ENCODE measurements at places on chromosomes 11 and 22.

- DNase-seq: peak; percentile 89
Observed at GRCh38 chr11:120170741-120171261, 32.9 kb upstream of the TRIM29 start.

DNA sequence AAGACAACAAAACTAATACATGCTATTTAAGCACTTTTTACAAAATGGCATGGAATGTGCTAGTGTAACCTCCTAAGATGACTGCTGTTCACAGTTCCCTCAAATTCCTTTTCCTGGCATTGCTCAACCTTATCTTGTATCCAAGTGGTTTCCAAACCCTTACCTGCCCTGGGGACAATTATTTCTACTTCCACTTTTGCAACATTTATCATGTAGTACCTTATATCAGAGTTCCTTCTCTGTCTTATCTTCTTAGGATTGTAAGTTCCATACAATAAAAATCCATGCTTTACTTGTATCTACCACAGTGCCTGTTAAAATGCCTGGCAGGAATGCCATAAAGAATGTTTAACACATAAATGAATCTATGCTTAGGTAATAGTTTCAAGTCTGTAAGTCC is 109.2 kb upstream of the MTMR2 start:
- no peak for DNase-seq

DNA sequence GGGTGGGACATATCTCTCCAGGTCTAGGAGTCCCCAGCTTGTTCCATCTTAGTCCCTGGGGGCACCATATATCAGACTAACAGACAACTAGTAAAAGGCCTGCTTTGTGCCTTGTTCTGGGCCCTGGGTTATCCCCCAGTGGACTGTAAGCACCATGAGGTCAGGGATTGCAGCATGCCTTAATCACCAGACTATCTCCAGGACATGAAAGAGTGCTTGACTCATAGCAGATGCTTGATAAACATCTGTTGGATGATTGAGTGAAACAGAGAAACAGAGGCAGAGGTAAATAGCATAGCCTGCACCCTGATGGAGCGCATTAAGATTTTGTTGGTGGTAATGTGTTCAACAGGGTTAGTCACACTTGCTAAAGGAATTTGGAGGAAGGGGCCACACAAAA is 94.1 kb downstream of the MICAL2 start:
- no peak for DNase-seq

DNA sequence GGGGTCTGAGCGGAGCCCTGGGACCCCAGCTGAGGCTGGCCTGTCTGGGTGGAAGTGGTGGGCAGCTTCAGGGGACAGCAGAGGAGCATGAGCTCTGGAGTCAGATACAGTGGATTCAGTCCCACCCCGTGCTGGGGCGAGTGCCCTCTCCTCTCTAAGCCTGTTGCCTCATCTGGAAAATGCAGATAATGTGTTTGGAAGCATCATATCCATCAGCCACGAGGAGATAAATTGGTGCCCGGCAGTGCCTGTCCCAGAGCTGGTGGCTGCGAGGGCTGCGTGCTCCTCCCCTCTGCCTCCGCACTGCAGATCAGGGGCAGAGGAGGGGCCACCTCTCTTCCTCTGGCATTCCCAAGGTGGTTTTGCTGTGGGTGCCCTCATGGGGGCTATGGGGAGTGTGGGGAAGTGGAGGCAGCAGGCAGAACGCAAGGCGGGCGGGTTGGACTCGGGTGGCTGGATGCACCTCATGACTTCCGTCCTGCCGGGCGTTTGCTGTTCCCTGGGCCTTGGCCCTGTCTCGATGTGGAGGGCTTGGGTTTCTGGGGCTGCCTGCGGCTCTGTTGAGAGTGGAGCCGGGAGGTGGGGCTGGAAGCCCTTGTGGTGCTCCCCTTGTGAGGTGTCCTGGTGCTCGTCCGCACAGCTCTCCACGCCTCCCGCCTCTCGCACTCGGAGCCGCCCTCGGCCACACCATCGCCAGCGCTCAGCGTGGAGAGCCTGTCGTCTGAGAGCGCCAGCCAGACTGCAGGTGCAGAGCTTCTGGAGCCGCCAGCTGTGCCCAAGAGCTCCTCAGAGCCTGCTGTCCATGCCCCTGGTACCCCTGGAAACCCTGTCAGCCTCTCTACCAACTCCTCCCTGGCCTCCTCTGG is 20.9 kb downstream of the MICALL1 start:
- DNase-seq: no peak

- no peak for DNase-seq
Observed at GRCh38 chr22:25750569-25751173, 8.7 kb downstream of the MYO18B start.

GRCh38 chr11:91219535-91219934 is 996.7 kb upstream of the CHORDC1 start:
- no peak for DNase-seq

GRCh38 chr11:85822814-85823213 is 11.9 kb upstream of the SYTL2 start:
- DNase-seq: no peak

GRCh38 chr11:62295504-62295903 is 3.4 kb downstream of the SCGB1D4 start:
- no peak for DNase-seq

DNA sequence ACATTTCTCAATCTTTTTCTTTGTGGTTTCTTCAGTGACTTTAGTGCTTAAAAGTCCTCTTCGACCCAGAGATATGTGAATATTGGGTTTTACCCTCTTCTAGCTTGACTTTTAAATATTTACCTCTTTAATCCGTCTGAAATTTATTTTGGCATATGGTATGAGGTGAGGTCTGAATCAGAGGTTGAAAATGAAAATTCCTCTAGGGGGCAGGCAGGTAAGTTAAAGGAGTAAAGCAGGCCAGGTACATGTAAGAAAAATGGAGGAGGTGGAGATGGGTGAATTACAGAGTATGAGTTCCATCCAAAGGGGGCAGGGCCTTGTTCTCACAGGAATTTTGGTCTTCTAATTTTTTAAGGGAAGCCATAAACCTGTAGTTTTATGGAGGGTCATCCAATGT is 263.8 kb upstream of the NARS2 start:
- no peak for DNase-seq

DNA sequence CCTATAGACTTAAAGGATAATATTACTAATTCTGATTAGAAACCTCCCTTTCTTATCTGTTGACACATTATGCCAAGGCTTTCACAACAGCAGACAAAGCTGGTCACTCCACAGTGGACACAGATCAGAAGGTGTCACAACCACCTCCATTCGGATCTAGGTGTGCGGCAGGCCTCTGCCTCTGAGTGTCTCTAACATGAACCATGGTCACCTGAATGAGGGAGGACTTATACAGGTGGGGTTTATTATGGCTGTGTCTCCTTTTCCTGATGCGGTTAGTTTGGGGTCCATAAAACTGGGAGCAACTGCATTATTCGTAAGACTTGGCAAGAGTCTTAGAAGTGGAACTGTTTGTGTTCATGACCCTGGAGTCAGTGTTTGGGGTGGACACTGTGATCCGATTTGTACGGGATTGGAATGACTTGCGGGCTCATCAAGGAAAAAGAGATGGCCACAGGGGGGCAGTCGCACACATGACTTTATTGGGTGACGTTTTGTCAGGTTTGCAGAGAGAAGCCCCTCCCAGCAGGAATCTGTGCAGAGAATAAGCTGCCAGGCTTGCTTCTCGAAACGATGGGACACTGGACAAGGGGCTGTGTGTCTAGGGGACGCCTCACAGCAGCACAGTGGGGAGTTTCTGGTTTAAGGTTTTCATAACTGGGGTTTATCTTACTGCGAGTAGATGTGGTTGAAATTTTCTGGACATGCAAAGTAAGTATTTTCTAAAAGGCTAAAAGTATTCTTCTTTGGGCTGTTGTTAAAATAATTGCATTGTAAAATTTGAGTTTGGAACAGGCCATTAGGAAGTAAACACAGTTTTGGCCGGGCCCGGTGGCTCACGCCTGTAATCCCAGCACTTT is 90.6 kb downstream of the GAB4 start:
- no peak for DNase-seq

DNA sequence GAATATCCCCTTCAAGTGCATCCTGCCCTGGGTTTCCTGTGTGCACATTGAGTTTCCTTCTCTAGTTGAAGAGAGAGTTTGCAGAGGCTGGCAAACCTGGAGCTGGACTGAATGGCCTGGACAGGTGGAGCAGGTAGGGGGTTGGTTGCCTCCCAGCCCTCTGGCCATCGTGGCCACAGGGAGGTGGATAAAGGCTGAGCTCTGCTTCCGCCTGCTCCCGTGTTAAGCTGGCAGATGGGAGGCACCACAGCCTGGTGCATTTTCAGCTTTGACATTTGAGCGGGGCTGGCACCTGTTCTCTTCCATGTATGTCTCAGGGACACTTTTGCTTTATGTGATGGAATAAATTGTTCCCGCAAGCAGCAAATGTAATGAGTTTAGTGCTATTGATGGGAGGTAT is 11.1 kb downstream of the MICAL2 start:
- DNase-seq: no peak

DNA sequence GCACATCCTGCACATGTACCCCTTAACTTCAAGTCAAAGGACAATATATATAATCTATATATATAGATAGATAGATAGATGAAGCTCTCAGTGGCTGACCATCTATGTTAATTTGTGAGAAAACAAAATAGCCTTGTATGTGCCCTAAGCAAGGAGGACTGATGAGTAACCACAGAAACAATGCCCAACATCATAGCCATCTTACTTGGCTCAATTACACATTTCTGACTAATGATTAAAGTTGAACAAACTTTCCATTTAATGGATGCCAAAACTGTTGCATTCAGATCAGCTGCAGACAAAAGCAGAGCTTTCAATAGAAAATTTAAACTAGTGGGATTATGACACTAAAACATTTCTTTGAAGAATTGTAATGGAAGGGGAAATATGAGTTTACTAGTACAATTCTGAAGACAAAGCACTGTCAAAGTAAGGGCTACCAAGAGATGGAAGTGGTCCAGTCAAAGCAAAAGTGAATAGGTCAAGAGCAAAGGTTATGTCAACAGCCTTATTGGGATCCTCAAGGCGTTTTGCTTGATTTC is 1188.2 kb upstream of the RAG2 start:
- DNase-seq: no peak

DNA sequence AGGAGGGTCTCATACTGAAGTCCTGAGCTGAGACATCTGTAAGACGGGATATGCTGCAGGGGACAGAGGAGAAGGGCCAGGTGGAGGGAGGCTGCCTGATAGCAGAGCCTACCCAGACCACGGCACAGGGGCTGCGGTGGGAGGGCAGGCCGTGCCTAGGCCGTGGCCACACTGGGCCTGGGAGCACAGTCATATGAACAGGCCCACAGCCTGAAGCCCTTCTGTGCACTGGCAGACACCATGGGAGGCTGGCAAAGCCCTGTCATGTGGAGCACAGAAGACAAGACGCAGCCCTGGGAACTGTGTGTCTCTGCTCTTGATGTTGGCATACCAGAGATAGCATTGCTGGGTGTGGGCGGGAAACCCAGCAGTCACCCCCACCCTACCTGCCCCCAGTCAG is 3.3 kb downstream of the SPATA19 start:
- peak; percentile 69 for DNase-seq

- DNase-seq: no peak
Observed at GRCh38 chr11:77454867-77455655, 18.8 kb downstream of the PAK1 start.

GRCh38 chr11:117745346-117745745 is 51.7 kb downstream of the DSCAML1 start:
- DNase-seq: no peak

- no peak for DNase-seq
Observed at GRCh38 chr11:11845551-11845950, 3.8 kb downstream of the USP47 start.

GRCh38 chr11:35825386-35825785 is 118.5 kb upstream of the LDLRAD3 start:
- no peak for DNase-seq

DNA sequence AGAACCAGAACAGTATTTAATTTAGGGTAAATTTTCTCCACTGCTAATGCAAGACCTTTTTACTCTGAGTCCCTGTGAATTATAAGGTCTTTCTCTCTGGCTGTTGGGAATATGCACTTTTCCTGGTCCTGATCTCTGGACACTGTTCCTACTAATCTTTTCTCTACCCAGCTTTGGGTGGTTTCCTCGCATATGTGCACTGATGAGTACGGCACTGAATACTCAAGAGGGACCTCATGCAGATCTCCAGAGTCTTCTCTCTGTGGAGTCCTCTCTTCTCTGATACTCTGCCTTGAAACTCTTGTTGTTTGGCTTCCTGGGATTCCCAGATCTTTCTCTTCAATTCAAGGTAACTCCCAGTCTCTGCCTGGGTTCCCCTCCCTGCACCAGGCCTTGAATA is 14.0 kb downstream of the KCTD14 start:
- DNase-seq: no peak

DNA sequence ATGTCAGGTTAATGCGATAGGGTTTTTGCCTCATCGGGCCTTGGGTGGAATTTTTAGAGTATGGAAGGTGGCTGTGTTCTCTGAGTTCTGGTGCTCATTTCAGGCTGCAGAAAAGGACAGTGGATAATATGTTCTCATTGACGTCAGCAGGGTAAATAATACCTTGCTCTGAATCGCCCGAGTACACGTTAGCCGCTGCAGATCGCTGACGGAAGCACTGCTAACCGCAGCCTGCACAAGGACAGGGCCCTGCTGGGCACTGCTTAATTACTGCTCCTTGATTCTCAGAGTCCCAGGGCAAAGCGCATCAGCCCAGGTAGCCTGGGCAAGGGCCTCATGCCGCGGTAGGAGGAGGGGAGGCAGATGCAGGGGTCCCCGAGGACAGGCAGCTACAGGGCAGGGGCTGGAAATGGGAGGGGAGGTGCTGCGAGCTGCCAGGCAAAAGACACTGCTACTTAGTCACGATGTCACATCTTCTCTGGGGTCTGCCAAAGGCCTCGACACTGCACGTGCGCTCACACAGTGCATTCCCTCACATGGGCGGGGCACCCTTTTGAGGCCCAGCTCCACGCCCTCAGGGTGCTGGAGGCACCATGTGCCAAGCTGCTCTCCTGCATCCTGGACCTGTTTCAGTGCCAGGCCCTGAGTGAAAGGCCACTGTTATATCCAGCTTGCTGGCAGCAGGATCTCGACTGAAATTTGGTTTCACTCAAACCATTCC is 35.2 kb downstream of the PPP2R1B start:
- no peak for DNase-seq

- no peak for DNase-seq
Observed at GRCh38 chr11:85798361-85798760, 12.6 kb downstream of the SYTL2 start.

- DNase-seq: no peak
Observed at GRCh38 chr11:13487661-13488030, 8.2 kb downstream of the PTH start.

DNA sequence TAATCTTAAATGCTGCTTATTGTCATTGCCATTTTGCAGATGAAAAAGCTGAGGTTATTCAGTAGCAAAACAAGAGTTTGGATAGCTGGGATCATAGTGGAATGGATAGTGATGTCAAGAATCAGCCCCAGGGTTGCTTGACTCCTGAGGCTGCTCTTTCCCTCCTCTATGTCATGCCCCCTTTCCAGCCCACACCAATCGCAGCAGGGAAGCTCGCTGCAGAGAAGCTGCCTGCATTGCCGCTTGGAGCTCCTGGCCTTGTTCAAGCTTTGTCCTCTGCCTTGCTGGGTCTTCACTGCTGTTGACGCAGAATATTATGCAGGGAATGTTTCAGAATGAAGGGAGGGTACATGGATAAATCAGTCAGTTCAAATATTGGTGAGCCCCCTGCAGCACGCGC is 128.8 kb upstream of the RASSF10 start:
- no peak for DNase-seq
